ENCODE measurements at places on chromosomes 16 and 17.

DNA sequence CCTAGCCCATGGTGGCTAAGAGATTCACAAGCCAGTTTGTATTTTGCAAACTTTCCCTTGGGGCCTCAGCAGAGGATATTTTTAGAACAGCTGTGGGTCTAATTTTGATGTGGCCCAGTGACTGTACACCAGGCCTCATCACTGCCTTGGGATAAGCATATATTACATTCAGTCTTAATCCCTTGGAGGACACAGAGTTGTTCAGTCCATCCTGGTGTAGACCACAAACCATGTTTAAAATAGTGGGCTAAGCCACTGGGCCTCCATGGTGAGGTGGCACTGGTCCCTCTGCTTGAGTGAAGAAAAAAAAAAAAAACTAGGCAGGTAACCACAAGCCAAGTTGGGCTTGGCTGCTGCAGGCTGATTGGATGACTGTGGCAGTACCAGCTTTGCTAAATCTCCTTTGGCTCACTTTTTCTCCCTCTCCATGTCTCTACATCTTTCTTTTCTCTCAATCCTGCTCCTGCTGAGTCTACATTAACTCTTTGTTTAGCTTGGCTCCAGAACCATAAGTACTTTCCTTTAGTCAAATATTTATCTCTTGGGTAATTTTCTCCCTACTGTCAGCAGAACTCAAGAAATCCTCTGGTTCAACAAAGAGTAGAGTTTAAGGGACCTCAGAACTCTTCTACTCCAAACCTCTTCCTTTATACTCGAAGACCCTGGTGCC, 120.0 kb upstream of the TBX2 start:
- no peak for DNase-seq

DNA sequence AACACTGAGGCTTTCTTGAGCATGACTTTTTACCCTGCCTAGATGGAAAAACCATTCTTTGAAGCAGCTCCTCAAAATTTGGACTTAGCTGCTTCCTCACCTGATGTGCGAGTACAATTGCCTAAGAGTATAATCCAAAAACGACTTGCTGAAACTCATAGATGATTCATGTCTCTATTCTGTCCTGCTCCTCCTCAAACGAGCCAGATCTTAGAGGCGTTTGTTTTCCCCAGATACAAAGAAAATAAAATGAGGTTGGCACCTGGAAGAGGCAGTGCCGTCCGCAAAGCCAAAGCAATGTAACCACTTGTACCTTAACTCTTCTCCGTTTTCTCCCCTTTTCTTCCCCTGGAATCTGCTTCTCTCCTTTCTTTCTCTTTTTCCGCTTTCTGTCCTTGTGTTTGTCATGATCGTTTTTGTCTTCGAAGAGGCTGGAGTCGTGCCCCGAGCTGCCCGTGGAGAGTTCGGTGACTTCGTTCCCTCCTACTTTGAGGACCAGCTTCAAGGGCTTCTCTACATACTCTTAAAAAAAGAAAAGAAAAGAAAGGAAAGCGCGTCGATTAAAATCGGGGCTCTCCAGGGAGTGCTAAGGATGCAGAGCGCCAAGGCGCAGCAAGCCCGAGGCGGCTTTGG, 895 bp downstream of the BRD7 start:
- DNase-seq, result no peak

DNA sequence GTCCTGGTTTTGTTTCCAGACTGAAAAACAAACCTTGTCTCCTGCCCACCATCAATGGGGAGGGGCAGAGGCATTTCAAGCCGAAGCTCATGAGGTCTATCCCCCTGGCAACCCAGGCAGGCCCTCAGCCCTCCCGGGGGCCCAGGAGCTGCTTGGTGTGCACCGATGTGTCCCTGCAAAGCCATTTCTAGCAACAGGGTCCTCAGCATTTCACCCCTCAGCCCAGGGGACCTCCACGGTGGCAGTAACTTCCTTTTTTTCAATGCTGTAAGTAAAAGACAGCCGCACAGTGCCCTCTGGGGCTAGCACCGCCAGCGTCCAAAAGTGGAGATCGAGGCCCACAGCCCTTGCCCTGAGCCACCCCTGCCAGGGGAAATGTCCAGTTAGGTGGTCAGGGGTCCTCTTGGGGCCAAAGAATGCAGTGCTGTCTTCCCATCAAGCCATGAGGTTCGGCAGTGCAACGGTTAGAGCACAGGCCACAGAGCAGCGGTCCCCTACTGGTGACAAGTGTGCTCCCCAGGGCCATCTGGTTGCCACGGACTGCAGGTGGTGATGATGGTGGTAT, 79.9 kb downstream of the LITAF start:
- DNase-seq, result no peak

- DNase-seq, result no peak
These were observed 8.7 kb downstream of the TMEM235 start for GRCh38 chr17:78240012-78240655.

DNA sequence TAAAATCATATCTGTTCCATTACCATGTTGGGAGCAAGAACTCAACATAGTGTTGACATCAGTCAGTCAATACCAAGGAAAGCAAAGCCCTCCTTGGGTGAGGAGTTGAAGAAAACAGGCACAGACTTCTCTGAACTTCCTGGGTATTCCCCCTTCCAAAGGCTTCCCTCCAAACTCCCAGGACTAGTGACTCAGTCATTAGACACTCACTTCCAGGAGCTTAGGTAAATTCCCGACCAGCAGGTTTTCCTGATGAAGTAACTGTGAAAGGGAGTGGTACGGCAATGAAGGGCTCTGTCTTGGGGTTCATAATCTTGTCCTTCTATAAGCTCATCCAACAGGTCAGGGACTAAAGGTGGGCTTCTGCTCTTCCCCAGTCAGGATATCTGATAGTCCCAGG, 293.8 kb upstream of the AXIN2 start:
- no peak for DNase-seq

DNA sequence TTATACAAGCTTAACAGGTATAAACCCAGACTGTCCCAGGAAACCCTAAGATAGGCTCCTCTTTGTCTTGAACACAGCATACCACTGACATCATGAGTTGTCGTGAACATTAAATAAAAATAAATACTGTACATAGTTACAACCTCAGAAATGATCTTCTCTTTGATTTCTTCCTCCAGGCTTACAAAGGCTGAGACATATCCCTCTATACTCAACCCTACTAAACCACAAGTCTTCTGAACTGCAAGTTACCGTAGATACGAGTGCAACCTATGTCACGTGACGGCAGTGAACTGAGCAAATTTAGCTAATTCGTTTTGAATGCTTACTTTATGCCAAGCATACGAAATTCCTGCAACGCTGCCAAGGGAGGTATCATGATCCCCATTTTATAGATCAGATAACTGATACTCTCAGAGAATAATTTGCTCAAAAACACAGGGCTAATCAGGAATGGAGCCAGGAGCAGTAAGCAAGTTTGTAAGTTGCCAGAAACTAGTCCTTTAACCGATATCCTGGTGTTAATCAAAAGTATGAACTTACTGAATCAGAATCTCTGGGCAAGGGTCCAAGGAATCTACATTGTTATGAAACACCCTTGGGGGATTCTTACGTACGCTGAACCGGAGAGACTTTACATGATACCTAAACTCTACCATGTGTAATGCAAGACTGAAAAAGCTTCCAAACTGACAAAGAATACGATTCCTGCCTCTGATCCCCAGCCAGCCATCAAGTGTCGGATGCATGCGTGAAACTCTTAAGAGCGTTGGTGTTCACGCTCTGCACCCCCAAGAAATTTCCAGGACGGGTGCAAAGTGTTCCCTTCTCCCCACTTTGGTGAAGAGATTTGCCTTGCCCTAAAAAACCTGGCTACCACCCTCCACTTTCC, 106.2 kb downstream of the XYLT1 start:
- DNase-seq, result no peak

- DNase-seq, result no peak
These were observed 338.8 kb downstream of the SEC14L1 start for GRCh38 chr17:77479372-77480198.

DNA sequence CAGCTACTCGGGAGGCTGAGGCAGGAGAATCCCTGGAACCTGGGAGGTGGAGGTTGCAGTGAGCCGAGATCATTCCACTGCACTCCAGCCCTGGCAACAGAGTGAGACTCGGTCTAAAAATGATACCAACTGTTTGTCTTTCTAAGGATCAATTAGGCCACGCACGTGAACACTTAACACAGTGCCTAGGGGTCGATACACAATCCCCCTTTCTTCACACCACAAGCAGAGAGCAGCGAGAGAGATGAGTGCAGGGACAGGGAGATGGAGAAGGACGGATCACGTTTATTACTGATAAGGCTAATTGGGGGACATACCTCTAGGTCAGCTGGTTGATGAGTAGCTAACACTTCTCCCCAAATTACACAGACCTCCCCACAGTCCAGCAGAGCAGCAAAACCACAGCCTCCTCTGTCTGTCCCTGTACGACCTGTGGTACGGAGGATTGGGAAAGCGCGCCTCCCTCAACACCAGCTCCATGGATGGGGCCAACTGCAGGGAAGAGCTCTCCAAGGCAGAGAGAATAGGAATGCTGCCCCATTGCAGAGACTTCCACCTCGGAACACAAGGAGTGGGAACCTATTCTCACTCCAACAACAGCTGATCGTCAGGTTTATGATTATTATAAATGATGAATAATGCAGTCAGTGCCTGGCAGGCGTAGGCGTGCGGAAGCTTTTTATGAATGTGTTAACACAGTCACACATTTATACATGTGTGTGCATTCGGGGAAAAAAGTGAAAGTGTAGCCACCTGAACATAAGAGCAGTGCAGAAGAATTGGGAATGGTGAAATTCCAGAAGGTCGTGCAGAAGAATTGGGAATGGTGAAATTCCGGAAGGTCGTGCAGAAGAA, 155.1 kb downstream of the C16orf95 start:
- DNase-seq, result no peak

DNA sequence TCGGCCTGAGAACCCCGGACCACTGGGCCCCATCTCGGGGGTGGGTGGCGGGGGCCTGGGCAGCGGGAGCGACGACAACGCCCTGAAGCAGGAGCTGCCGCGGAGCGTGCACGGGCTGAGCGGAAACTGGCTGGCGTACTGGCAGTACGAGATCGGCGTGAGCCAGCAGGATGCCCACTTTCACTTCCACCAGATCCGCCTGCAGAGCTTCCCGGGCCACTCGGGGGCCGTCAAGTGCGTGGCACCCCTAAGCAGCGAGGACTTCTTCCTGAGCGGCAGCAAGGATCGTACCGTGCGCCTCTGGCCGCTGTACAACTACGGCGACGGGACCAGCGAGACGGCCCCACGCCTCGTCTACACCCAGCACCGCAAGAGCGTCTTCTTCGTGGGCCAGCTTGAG, 8.9 kb upstream of the SERPINF2 start:
- no peak for DNase-seq

DNA sequence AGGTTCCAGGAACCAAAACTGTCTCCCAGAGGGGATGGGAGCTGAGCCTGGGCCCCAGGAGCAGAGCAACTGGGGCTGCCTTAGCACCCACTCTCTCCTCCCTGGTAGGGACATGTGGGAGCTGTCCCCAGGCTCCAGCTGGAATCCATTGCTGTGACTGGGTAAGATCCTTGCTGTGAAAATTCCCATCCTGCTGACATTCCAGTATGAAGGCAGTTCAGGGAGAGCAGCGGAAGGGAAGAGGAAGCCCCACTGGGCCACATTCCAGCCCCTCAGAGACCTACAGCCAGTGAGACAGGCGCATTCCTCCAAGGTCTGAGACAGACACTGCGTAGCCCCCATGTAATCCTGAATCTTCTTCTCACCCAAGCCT, 24.2 kb downstream of the MYO18A start:
- no peak for DNase-seq

- DNase-seq, result no peak
These were observed 390.6 kb downstream of the HAPSTR1 start for GRCh38 chr16:9481747-9482730.

DNA sequence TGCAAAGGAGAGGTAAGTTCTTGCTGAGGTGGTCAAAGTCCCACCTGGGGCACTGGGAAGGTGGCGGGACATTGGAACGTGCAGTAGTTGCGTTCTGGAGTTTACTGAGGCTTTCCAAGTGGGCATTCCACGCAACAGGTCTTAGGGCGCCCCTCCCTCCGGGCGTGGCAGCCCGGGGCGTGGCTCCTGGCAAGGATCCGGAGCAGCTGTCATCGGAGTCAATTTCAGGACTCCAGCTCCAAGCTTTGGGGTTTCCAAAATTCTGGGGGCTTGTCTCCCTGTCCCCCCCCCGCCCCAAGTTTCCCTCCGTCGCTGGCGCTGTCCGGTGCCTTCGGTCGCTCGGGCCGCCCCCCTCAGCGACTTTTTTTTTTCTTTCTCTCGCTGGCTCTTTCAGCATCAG, 43.1 kb upstream of the AMZ2 start:
- no peak for DNase-seq

DNA sequence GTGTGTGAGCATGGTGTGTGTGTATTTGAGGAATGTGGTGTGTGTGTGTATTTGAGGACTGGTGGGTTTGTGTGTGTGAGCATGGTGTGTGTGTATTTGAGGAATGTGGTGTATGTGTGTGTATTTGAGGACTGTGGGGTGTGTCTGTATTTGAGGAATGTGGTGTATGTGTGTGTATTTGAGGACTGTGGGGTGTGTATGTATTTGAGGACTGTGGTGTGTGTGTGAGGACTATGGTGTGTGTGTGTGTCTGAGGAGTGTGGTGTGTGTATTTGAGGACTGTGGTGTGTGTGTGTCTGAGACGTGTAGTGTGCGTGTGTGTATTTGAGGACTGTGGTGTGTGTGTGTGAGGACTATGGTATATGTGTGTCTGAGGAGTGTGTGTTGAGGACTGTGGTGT, 18.0 kb upstream of the CACNG1 start:
- DNase-seq, result no peak

DNA sequence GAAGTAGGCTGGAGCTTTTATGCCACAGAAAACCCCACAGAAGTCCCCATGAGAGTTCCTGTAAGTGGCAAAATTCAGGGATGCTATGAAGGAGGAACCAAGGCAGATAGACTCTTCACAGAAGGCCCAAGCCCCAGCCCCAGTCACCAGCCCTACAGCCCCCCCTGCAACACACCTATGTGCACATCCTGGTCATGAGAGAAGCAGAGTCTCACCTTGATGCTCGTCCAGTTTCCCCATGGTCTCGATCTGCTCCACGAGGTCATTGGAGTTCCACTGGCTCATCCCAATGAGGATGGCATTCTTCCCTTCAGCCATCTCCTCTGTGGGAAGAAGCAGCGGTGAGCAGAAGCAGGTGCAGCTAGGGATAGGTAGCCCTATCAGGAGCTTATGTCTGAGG, 31.2 kb downstream of the PITPNM3 start:
- no peak for DNase-seq

- peak; percentile 36 for DNase-seq
These were observed 47.8 kb downstream of the MRC2 start for GRCh38 chr17:62675260-62675659.

DNA sequence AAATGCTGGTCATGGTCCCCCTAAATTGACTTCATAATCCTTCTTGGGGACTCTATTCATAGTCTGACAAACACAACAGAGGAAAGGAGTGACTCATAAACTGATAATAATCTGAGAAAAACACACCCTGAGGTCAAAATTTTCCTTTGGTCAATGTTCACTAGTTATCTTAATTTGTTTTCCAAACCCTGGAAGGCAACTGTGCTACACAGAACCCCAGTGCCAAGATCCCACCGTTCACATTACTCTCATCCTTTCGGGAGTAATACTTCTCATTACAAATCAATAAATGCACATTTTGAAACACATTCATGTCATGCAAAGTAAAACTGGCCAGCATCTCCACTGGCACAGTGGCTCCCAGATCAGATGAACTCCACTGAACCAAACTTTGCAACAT, 23.2 kb downstream of the COIL start:
- DNase-seq, result no peak

Measured in cerebellum (tissue), 4 donors.